ENCODE measurements at places on chromosomes 4 and X. TPM values are rescaled to one million over a fixed set of nuclear protein-coding genes. Genes with fewer than 3 reads are reported as not detected.

CT83 gene
- not detected for total RNA-seq

TMSB15B gene
- 1.5 TPM for total RNA-seq

BANK1 gene
- 0.30 TPM for total RNA-seq

CLTRN gene
- total RNA-seq: 0.36 TPM

PAGE5 gene
- total RNA-seq: not detected

BEX2 gene
- total RNA-seq: 1.0 TPM

ACE2 gene
- 0.20 TPM for total RNA-seq

POLN gene
- total RNA-seq: 5.1 TPM

NAT8L gene
- 0.13 TPM for total RNA-seq

KCND1 gene
- 2.8 TPM for total RNA-seq

TREX2 gene
- 1.7 TPM for total RNA-seq

CT45A2 gene
- total RNA-seq: not detected

CENPE gene
- total RNA-seq: 5.5 TPM

Measured in smooth muscle cell of the pulmonary artery (primary cell).